ENCODE measurements at places on chromosomes 4 and X.

DNA sequence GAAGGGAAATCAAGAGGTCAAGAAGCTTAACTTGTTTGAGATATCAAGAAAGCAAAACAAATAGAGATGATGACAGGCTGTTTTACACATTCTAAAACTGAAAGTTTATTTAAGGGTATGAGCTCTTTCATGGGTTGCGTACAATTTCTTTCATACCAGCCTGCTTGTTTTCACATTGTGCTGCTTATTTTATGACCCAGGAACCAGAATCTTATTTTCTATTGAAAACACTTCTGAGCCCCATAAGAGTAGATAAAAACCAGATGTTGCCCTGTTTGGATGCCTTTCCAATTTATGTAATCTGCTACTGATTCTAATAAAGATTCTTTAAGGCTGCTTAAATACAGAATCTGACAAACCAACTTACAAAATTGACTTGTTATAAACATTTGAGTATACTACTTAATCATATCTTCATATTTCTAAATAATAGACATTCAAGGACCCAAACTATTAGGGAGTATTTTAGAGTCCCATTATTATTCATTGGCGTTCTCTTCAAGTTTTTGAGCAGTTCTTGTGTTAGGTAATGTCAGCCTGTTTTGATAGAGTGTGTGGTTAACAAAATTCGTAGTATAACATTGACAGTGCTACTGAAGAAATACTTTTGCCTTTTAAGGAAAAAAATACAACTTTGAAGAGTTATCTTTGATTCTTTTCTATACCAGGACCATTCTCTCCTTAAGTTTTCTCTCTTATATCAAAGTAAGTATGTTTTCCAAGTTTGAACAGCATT is 74.4 kb downstream of the PDLIM5 start:
- DNase-seq, result no peak

DNA sequence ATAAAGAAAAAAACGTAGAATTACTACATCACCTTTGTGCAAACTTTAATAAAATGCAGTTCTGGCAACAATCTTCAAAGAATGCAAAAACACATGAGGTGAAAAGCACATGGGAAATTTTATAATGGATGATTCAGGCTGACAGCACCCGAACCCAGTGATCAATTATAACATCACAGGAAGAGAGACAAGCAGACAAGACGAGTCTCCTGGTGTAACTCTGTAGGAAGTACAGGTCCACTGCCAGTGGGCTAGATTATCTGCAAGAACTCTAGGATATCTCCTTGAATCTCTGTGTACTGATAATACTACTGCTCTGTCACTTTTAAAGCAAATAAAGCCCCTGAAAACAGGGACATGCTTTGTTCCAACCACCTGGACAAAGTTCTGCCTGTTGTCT is 58.9 kb upstream of the NXF3 start:
- DNase-seq, result no peak

DNA sequence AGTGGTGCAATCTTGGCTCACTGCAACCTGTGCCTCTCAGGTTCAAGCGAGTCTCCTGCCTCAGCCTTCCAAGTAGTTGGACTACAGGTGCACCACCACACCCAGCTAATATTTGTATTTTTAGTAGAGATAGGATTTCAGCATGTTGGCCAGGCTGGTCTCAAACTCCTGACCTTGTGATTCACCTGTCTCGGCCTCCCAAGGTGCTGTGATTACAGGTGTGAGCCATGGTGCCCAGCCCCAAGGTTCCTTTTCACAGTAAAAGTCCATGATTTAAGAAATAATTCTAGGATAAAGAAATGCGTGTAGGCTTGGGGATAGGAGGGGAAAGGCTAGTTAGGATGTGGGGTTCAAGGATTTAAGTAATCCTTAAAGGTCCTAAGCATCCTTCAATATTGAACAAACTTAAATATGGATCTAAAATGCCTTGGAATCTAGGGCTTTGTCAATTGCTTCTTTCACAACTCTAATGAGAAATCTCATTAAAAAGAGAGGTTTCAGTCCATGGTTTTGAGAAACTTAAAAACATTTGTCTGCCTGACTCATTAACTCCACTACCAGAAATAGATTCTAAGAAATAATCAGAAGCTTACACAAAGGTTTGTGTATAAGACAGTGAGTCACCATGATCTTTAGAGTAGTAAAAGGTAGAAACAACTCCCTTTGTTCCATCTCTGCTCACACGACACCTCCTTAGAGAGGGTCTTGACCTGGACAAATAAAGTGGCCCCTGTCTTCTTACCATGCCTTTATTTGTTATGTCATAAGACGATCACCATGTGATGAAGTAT is 203.2 kb downstream of the PTTG2 start:
- DNase-seq, result no peak

- DNase-seq, result no peak
Measured at GRCh38 chrX:155262970-155263754, 1.1 kb downstream of the RAB39B start.

- no peak for DNase-seq
Measured at GRCh38 chr4:22482250-22483127, 33.4 kb downstream of the ADGRA3 start.

GRCh38 chr4:45931154-45931553 is 192.7 kb downstream of the GABRG1 start:
- DNase-seq, result no peak

DNA sequence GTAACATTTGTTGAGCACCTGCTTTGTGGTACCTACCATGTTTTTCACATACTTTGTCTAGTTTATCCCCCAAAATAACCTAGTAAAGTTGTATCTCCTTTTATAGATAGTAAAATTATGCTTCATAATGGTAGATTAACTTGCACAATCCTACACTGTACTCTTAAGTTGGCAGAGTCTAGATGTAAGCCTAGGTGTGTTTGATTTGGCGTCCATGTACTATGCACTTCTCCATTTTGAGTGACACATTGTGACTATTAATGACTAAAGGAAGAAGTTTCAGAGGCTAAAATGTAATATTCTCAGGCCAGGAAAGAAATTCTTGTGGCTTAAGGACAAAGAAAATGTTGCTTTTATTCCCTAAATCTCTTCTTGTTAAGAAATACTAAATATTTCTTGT is 15.4 kb downstream of the PLK4 start:
- no peak for DNase-seq

DNA sequence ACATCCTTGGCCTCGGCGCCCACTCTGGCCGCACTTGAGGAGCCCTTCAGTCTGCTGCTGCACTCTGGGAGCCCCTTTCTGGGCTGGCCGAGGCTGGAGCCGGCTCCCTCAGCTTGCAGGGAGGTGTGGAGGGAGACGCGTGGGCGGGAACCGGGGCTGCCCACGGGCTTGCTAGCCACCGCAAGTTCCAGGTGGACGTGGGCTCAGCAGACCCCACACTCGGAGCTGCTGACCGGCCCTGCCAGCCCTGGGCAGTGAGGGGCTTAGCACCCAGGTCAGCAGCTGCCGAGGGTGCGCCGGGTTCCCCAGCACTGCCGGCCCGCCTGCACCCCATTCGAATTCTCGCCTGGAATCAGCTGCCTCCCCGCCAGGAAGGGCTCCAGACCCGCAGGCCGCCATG is 1892.3 kb upstream of the PCDH7 start:
- DNase-seq, result no peak

GRCh38 chr4:3792813-3793212 is 26.6 kb downstream of the ADRA2C start:
- no peak for DNase-seq

- DNase-seq, result no peak
Measured at GRCh38 chr4:97498875-97499274, 644.4 kb downstream of the STPG2 start.

DNA sequence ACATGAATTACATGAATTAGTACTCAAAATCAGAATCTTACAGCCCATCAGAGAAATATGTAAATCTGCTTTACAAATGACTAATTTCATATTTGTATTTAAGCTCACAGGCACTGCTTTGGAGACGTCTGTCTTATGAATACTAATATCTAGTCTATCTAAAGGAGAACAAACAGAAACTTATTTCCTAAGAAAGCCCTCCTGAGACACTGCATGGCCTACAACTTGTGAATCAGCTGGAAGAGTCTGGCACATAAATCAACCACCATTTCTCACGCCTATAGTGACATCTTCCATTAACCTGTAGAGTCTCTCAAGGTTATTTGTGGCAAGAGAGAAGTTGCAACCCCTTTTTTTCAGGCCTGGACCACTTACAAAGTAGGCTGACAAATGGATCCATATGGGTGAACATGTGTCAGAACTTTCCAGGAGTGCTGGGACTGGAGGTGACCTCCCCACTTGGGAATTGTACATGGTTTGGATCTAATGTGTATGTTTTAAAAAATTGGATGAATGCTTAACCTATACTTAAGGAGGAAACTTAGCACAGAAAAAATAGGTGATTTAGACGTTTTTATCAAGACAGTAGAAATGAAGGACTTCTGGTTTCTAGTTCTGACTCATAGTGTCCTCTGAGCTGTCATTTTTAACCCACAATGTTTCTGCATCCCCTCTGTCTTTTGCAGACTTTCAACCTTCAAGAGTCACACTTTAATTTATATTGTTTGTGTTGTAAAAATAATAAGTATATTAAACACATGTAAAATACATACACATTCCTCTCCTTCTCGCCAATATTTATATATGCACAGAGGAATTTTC is 83.2 kb upstream of the ARHGAP24 start:
- no peak for DNase-seq

- no peak for DNase-seq
Measured at GRCh38 chrX:145821291-145821897, 3.8 kb downstream of the SLITRK2 start.

DNA sequence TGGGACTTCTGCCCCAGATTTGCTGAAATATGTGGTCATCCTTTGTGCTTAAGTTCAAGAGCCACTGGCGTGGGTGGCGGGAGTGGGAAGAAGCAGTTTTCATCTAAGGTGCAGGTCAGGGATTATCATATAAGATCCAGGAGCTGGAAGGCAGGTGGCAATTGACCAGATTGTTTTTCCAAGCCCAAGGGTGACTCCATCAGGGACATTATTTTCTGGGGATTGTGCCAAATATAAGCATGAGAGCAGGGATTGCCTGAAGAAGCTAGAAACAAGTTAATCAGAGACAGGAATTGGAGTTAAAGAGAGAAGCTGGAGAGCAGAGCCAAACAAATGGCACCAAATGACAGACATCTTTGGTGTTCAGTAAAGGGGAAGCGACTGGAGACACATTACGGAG is 19.4 kb upstream of the SEL1L3 start:
- no peak for DNase-seq

DNA sequence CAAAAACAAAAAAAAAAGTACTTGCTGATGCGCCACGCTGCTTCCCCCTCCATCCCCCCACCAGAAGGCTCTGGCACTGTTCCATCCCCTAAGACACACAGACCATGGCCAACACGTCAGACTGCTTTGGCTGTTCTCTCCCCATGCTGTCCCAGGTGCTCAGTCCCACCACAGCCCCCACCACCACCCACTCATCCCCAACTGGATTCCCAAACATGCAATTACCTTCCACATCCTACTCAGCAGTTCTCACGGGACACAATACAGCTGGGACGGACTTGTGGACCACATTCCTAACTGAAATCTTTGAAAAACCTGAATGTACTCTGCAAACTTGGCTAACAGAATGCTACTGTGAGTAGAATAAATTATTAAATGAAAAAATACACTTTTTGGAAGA is 8.6 kb downstream of the FAT1 start:
- DNase-seq, result no peak

- DNase-seq, result no peak
Measured at GRCh38 chr4:35102066-35102465, 1142.2 kb downstream of the ARAP2 start.

DNA sequence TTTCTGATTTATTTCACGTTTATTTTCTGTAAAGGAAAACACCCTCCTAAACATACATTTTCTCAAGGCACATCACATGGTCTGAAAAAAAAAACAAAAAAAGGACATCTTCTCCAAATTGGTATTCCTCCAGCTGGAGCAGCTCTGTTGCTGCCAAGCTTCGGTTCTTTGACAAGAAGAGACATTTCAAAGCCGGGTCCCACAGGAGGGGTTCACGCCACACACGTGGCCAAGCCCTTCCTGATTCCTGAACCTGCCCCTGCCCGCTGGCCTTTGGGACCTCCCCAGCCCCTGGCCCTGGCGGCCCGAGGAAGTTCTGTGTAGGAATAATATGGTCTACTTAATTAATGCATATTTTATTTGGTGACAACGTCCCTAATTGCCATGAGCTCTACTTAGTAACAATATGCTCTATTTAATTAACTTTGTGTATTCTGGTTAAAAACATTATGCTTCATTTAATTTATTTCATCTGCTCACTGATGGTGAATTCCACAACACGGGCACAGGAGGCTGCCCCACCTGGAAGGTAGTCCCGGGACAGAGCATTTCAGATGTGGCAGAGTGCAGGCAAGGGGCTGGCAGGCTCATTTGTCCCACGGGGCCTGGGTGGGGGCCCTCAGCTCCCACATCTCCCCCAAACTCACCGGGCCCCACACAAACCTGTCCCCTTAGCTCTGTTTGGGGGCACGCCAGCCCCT is 5.4 kb upstream of the RGS12 start:
- no peak for DNase-seq
